ENCODE measurements at places on chromosomes 3 and 15.

GRCh38 chr15:25838191-25838870, 24.8 kb downstream of the ATP10A start:
- DNase-seq = no peak

GRCh38 chr15:73751511-73751898, 1.6 kb downstream of the INSYN1 start:
- no peak for DNase-seq

GRCh38 chr3:59766200-59766872, 716.5 kb upstream of the CFAP20DC start:
- DNase-seq = no peak

DNA sequence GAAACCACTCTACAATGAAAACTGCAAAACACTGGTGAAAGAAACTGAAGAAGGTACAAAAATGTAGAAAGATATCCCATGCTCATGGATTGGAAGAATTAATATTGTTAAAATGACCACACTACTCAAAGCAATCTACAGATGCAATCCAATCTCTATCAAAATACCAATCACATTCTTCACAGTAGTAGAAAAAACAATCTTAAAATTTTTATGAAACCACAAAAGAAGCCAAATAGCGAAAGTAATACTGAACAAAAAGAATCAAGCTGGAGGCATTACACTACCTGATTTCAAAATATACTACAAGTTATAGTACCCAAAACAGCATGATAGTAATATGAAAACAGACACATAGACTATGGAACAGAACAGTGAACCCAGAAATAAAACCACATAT, 36.9 kb downstream of the TXNRD3 start:
- DNase-seq = no peak

GRCh38 chr3:187369089-187369447, 883 bp downstream of the RTP4 start:
- DNase-seq = no peak

- peak; percentile 43 for DNase-seq
Measured at GRCh38 chr15:38652998-38653397, 88.4 kb upstream of the RASGRP1 start.

DNA sequence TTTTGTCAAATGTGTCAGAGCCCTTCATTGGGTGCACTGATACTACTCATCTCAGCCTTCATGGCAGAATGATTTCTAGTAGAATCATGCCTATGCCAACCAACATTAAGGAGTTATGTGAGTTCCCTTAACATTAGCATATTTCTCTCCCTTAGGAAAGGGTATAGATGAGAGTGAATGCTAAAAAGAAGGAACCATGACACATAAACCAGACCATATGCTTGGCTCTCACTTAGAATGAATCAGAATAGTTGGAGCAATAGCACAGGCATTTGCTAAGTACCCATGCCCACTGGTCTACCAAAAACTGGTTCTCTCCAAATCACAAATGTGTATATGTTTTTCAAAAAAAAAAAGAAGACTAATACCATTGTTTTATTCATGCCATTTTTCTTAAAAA, 51.1 kb downstream of the STRIT1 start:
- DNase-seq = no peak

- DNase-seq = no peak
Measured at GRCh38 chr3:102174832-102175374, 259.9 kb upstream of the ZPLD1 start.

DNA sequence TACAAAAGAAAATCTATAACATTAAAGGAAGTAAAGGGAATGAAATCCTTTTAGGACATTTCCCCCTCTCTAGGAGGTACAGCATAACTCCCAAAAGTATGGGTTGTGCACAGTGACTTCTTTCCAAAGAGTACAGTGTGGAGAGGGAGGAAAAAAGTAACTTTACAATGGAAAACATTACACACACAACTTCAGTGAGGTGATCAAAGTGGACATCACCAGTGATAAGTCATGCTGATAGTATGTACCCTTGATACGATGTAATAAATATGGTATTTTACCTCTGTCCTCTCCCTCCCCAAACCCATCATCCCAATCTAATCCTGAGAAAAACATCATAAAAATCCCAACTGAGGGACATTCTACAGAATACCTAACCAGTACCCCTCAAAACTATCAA, 10.8 kb downstream of the PLD1 start:
- no peak for DNase-seq

DNA sequence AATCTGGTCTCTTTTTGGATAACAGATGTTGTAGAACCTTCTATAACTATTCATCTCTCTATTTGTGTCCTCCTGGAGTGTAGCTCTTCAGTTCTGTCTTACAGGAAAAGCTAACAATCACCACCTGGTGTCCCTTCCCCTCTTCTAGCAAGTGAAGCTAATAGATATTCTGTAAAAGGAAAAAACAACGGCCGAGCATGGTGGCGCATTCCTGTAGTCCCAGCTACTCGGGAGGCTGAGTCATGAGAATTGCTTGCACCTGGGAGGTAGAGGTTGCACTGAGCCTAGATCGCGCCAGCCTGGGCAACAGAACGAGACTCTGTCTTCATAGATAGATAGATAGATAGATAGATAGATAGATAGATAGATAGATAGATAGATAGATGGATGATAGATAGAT, 779.4 kb downstream of the TUSC7 start:
- DNase-seq = no peak

DNA sequence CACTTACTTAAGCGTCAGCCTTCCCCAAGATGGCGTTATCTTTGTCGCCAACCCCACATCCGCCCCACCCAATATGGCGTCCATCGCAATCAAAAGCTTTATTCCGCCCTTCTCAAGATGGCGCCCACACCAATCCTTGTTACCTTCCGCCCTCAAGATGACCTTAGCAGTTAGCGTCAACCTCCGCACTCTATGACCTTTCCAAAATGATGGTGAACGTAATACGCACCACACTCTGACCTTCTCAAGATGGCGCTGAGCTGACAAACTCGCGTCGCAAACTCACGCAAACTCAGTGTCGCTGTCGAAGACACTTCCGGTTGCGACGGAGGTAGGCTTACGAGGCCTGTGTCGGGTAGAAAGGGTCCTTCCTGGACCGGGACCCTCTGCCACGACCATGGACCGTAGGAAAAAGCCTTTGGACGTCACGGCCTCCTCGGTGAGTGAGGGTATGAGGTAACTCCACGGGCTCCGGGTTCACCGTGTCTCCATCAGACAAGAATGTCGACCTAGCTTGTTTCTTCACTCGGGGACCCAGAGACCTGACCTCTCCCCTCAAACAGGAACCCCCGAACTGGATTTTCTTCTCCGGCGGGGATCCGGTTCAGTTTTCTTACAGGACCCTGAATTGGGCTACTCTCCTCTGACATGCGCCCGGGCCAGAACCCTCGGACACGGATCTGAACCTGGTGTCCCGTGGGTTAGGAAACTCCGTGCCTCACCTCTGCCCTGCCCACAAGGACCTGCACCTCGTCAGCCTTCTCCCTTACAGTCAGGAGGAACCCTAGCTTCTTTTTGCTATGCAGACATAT, at the start of gene CCDC174:
CCDC174 (plus strand) TSS at position 323 of the 812 bp plus-strand sequence; CDS start at position 398, 75 bp downstream.
- DNase-seq = peak; percentile 88

- no peak for DNase-seq
Measured at GRCh38 chr3:119181765-119182164, 8.4 kb downstream of the UPK1B start.

DNA sequence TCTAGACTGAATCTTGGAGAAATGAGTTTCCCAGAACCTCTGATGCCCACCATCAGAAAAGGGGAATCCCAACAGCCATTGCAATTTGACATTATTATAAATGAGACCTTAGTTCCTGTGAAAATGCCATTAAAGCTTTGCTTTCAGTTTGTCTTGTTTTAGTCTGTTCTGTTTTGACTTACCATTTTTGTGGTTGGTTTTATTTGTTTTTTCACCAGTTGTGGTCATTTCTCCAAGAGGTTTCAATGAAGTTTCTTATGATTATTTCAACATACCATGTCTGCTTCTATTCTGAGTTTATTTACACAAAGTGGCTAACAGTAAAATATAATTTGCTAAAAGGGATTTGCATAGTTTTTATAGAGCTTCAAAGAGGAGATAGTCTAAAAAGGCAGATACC, 175.0 kb upstream of the MCTP2 start:
- DNase-seq = no peak

DNA sequence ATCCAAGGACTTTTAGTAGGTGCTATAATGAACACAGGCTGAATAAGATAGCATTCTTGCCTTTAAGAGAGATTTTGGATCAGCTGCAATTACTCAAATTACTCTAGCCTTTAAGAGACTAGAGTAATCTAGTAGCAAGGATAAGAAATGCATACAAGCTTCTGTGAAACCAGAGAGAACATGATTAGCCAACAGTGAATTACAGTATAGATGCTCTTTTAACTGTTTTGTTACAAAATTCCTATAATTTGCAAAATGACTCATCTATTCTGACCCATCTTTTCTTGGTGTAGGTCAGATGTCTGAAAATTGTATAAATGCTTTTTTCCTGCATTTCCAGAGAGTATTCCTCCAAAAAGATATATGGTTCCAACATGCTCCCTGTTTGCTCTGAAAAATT, 66.9 kb downstream of the CEP63 start:
- DNase-seq = no peak

DNA sequence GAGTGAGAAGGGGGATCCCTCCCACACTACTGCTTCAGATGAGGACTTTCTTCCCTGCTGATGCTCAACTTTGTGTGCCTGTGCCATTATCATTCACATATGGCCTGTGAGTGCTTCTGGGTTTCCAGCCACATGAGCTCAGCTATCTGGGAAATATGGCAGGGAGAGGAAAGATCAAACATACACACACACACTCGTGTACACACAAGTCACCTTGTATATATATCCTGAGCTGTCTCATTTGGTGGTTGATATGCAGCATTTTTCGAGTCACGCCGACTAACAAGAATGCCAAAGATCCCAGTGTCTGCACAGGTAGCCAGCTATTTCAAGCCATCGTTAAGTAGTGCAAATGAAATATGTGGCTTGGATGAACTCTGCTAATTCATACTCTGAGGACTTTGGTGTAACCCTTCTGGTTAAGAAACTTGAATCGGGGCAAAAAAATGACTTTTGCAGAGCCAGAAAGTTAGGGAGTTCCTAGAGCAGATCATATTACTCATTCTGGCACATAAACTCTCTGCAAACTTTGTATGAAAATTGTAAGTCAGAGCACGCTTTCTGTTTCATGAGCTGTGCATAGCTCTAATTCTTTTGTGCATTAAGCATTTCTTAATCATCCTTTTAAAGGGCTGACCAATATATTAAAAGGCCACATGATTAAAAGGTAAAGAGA, 24.9 kb upstream of the WNT5A start:
- DNase-seq = no peak

GRCh38 chr3:43525941-43526607, 95.7 kb downstream of the ANO10 start:
- no peak for DNase-seq

DNA sequence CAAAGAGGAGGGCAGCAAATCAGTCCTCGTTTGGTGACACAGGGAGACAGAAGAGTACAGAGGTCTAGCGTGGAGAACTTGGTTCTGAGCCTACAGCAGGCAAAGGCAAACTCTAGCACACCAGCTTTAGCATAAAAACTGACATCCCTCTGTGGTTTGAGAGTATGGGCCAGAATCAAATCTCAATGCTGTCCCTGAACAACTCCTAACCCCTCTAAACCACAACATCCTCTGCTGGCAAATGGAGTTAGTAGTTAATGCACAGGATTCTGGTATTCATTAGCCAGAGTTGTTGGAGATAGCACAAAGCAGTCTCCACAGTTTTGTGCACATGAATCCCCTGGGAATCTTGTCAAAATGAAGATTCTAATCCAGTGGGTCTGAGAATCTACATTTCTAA, 315.8 kb downstream of the NTRK3 start:
- DNase-seq = no peak

DNA sequence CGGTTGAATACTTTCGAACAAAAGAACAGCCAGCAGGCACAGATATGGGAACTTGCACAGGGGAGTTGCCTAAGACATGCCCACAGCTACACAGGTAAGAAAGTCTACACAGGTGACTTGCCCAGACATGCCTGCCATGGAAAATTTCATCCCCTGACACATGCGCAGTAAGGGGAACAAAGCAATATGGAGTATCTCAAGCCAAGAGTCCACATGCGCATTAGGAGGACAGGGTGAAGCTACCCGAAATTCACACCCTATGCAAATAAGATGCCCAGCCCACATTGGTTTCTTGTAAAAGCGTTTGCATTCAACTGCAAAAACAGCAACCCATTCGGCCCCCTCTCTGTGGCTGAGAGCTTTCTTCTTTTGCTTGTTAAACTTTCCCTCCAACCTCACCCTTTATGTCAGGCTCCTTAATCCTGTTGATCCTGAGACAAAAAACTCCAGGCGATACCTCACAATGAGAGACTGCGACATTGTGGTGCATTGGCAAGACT, 49.3 kb upstream of the TRPM1 start:
- DNase-seq = no peak

DNA sequence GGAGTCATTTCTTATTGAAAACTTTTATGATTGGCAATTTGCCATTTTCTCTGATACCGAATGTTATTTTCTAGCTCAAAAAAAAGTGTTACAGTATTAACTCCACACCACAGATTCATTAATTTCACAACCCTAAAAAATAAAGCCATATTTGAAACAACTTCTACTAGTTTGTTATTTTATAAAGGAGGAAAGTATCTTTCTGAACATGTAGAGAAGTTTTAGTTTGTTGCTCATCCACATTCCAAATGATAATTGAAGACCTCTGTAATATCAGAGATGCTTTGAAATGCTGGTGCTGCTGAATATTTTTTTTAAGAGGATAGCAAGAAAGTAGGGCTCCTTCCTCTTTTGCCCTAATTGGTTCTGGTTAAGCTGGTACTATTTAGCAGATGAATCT, 1.9 kb downstream of the VGLL3 start:
- DNase-seq = no peak

GRCh38 chr3:25445731-25446130, 17.7 kb downstream of the RARB start:
- DNase-seq = no peak

All from stimulated activated CD4-positive, alpha-beta T cell treated with anti-CD3 and anti-CD28 coated beads, TNF-alpha, amount 100 ng/mL, for 24 hours (primary cell).